ENCODE measurements at places on chromosomes 1 and 21.
A peak's percentile ranks its signal among the peaks of the same experiment; 100 is the strongest.

DNA sequence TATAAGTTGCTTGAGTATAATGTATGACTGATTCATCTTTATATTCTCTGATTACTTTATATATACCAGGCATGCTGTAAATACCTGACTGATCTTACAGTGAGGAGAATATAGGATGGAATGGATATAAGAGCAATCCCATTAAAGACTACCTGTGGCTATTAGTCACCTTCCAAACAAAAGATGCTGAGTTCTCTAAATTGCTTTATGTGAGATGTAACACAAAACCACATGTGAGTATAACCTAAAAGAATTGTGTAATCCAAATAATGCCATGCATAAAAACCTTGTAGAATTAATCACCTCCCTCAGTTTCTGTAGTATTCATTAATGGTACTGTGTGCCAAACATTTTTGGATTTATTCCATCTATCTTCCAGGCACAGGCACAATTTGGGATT is 134.6 kb upstream of the LRRC7 start:
- DNase-seq = no peak
- H3K4me1 ChIP-seq = no peaks in the 10 kb centered on the region
- no peak overlapping the region for H3K4me3 ChIP-seq
- no peak overlapping the region for H3K27ac ChIP-seq

DNA sequence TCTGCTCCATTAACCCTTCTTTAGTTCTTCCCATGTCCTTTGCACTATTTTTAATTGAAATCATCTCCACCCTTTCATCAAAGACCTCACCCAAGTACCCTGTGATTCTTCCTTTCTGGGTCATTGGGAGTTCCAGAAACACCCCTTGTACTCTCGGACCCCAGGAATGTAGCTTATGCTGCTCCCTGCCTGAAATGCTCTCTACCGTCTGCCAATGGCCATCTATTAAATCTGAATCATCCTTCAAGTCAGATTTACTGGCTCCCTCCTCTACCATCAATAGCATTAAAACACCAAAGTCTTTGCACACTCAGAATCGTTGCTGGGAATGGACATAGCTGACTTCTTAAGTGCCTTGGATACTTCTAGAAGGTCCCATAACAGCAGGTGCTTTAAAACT is 73.2 kb upstream of the GADD45A start:
- no peaks in the 10 kb centered on the region for H3K27me3 ChIP-seq
- peaks cover 4% of the 10 kb centered on the region for H3K4me1 ChIP-seq
- no peak overlapping the region for H3K4me3 ChIP-seq
- H3K27ac ChIP-seq = no peak overlapping the region
- no peak for DNase-seq

DNA sequence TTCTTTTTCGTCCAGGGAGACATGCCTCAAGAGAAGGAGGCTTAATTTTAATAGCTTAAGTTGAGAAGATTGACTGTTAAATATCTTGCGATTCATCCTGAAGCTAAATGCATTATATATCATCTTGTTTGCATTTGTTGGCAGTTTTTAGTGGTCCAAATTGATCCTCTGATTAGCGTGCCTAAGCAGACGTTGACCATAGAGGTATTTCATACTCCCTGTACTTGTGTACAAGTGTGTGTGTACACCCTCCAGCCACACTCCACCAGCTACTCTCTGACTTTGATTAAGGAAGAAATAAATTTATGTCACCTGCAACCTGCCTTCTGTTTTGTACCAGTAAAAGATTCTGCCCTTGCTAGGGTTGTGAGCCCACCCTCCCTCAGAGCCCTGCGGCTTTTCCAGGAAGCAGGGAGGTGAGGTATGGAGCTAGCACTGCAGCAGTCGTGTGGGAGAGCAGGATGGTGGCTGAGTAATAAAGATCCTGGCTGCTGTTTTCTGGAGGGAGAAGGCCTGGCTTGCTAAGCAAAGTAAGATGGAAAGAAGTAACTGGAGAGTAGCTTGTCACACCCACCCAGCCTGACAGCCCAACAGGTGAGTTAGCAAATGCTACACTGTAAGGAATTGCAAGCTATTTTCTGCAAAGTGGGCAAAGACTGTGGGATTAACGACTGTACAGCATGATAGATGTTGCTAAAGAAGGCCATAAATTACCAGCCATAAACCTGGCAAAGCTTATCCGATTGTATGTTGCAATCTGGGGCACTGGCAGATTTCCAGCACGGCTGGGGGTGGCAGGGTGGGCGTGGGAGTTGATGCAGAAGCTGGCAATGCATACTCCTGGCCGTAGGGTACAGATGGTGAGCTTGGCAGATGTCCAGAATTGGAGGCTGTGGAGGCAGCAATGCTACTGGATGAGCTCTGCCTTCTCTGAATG is 170.2 kb downstream of the TNR start:
- no peaks in the 10 kb centered on the region for H3K4me1 ChIP-seq
- DNase-seq = no peak
- no peaks in the 10 kb centered on the region for H3K36me3 ChIP-seq
- H3K4me3 ChIP-seq = no peak overlapping the region
- no peaks in the 10 kb centered on the region for H3K27me3 ChIP-seq
- no peak overlapping the region for H3K27ac ChIP-seq

- no peak overlapping the region for H3K27ac ChIP-seq
- DNase-seq = no peak
- H3K4me1 ChIP-seq = no peaks in the 10 kb centered on the region
- H3K36me3 ChIP-seq = no peaks in the 10 kb centered on the region
- no peaks in the 10 kb centered on the region for H3K27me3 ChIP-seq
Observed at GRCh38 chr1:184326278-184326677, 60.6 kb upstream of the C1orf21 start.

GRCh38 chr1:161082996-161083747 is 6.2 kb downstream of the NECTIN4 start:
- peak; percentile 96 for DNase-seq
- H3K36me3 ChIP-seq = no peaks in the 10 kb centered on the region
- H3K4me3 ChIP-seq = no peak overlapping the region
- peak overlapping the region; percentile 68 for H3K27ac ChIP-seq
- H3K4me1 ChIP-seq = peaks cover 33% of the 10 kb centered on the region
- peaks cover 8% of the 10 kb centered on the region for H3K27me3 ChIP-seq

- no peak overlapping the region for H3K27ac ChIP-seq
- no peaks in the 10 kb centered on the region for H3K27me3 ChIP-seq
- H3K4me1 ChIP-seq = no peaks in the 10 kb centered on the region
- no peak overlapping the region for H3K4me3 ChIP-seq
Observed at GRCh38 chr1:147189514-147189913, 17.2 kb upstream of the PRKAB2 start.

DNA sequence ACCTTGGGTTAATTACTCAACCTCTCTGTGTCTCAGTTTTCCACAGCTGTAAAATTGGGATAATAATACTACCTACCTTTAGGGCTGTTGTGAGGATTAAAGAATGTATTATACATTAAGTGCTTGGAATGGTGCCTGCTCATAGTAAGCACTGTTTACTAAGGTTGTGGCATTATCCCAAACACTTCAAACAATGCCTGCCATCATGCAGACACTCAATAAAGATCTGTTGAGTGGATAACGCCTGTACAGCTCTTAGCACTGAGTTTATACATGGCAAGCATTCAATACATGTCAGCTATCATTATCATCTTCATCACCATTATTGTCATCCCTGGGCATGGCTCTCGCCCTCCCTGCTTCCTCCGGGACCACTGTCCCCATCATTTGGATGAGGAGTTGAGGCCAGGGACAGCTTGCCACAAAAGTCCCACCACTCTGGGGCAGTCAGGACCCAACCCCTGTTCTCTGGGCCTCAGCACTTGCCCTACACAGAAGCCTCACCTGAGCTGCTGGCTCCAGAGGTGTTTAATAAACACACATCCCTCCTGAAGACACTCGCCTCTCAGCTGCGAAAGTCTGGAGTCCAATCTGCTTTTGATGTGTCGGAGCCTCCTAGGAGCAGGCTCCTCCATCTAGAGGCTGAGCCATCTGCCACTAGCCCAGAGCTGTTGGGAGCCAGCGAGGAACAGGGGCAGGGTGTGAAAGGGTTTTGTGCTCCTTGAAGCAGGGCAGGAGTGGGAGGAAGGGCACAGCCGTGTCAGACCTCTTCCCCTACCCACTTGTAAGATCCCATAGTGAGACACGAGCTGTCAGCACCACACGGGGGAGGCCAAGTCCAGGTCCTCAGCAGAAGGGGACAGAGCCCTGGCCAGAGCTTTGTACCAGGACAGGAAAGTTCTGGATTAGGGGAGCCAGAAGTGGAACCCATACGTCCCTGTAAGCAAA is 80.9 kb upstream of the ZC3H12A start:
- no peaks in the 10 kb centered on the region for H3K27me3 ChIP-seq
- H3K4me1 ChIP-seq = no peaks in the 10 kb centered on the region
- H3K4me3 ChIP-seq = no peak overlapping the region
- no peak for DNase-seq

DNA sequence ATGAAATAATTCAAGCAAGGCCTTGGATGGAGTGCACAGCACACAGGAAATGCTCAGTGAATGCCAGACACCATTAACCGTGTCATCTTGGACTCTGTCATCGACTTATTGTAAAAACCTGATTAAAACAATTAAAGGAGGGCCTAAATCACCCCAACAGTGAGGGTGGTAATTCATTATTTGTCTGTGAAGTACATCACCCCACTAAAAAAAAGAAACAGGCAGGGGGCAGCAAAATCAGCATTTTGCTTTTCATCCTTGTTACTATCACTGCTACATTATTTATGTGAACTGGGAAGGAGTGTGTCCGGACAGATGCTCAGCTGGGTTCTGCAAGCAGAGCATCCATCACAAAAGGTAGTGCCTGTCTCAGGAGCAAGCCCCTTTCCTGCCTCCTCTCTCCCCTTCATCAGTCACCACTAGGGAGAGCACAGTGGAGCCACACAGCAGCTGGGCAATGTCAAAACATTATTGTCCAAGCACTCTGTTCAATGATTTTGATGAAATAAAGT is 98.5 kb downstream of the RERE start:
- H3K4me3 ChIP-seq = no peak overlapping the region
- no peaks in the 10 kb centered on the region for H3K36me3 ChIP-seq
- H3K27ac ChIP-seq = no peak overlapping the region
- H3K27me3 ChIP-seq = no peaks in the 10 kb centered on the region
- H3K4me1 ChIP-seq = peaks cover 29% of the 10 kb centered on the region

GRCh38 chr1:89724369-89725010 is 91.6 kb downstream of the LRRC8C start:
- H3K4me1 ChIP-seq = peaks cover 16% of the 10 kb centered on the region
- no peaks in the 10 kb centered on the region for H3K36me3 ChIP-seq
- H3K4me3 ChIP-seq = no peak overlapping the region
- H3K27ac ChIP-seq = peak overlapping the region; percentile 78
- no peak for DNase-seq

DNA sequence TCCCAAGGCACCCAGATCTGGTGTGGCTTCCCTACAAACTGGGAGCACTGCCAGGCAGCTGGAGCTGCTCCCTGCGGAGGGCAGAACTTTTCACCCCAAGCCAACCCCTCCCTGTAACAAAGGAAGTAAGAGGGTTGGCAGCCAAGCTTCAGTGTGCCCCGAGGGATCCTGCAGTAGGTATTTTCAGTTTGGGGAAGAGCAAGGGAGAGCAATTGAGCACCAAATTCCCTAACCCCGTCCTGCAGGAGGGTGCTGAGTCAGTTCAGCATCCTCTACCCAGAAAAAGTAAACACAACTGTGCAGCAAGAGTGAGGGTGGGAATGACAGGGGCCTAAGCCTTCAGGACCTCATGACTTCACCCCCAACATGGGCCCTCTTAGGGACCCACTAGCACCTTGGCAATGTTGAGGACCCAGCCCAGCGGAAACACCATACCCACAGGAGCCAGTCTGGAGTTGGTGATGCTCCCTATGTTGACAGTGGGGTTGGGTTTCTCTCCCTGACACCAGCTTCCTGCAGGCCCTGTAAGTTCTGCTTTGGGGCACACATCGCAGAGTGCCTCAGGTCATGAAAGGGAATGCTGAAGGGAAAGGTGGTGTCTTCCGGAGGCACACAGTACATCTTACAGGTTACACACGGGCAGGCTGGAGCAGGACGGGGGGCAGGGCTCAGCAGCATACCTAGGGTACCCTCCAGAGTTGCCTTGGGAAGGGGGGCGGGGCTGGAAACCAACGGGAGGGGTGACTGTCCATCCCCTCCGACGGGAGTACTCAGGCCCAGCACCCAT is 14.8 kb downstream of the SH3BP5L start:
- H3K36me3 ChIP-seq = no peaks in the 10 kb centered on the region
- H3K4me3 ChIP-seq = no peak overlapping the region
- H3K27me3 ChIP-seq = no peaks in the 10 kb centered on the region
- peak overlapping the region; percentile 29 for H3K27ac ChIP-seq

GRCh38 chr1:21241771-21242581 is 48.3 kb downstream of the ECE1 start:
- no peaks in the 10 kb centered on the region for H3K4me1 ChIP-seq
- H3K27me3 ChIP-seq = no peaks in the 10 kb centered on the region
- no peak overlapping the region for H3K4me3 ChIP-seq

GRCh38 chr1:235643837-235644692 is 5.5 kb downstream of the GNG4 start:
- no peak overlapping the region for H3K27ac ChIP-seq
- H3K36me3 ChIP-seq = no peaks in the 10 kb centered on the region
- DNase-seq = no peak
- peaks cover 84% of the 10 kb centered on the region for H3K27me3 ChIP-seq
- no peak overlapping the region for H3K4me3 ChIP-seq

DNA sequence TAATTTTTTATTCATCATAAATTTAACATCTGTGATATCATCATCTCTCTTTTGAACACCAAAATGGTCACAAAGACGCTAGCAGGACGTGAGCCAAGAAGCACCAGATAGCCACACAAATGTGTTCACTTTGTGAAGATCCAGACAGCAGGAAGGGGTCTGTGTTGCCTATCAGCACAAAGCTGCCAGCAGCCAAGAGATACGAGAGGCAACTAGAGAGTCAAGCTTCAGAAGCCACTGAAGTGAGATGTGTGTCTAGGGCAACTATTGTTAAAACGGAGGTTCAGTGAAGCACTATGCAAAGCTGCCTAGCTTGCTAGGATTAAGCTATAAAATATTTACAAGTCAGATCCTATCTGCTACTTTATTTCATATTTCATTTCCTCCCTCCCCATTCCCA is 45.3 kb downstream of the NDC1 start:
- H3K4me1 ChIP-seq = no peaks in the 10 kb centered on the region
- H3K27ac ChIP-seq = no peak overlapping the region
- H3K36me3 ChIP-seq = no peaks in the 10 kb centered on the region
- H3K4me3 ChIP-seq = no peak overlapping the region
- DNase-seq = no peak

- H3K4me1 ChIP-seq = peaks cover 88% of the 10 kb centered on the region
- peaks cover 34% of the 10 kb centered on the region for H3K36me3 ChIP-seq
- DNase-seq = no peak
- no peak overlapping the region for H3K4me3 ChIP-seq
- H3K27ac ChIP-seq = no peak overlapping the region
Observed at GRCh38 chr1:181095763-181096184, 7.3 kb downstream of the IER5 start.

Data from left lung (tissue), 14 donors.